Panc1 (cell line): ENCODE measurements at places on chromosomes 7 and 10.

- no peak for DNase-seq
These were observed 65.9 kb upstream of the KCND2 start for GRCh38 chr7:120207037-120207436.

DNA sequence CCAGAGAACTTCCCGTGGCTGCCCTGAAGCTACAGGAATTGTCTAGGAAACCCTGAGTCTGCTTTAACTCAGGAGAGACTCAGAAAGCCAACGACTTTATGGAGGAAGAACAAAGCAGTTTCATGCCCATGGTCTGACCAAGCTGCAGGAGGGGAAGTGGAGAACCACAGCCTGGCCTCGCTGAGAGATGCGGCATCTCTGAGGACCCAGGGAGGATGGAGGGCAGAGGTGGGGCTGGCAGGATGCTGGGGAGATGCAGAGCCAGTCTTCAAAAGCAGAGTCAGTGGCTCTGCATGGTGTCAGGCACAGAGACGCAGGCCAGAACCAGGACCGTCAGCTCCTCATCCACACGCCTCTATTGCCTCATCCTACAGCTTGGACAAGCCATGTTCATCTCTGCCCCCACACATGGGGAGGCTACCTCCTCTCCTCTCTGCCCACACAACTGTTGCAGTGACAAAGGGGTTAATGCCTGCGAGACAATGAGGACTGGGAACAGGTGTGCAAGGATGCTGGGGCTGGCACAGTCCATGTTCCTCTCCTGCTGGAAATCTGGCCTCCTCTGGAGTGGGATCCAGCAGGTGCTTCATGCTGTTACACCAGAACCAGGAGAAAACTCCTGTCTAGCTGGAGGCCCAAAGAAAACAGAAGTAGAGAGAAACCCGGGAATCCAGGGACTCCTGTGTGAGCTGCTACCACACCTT is 267.0 kb downstream of the PLXNA4 start:
- DNase-seq: no peak

- no peak for DNase-seq
These were observed 129.5 kb downstream of the KLF6 start for GRCh38 chr10:3655528-3655927.

GRCh38 chr7:55087521-55087961 is 68.7 kb downstream of the EGFR start:
- no peak for DNase-seq

DNA sequence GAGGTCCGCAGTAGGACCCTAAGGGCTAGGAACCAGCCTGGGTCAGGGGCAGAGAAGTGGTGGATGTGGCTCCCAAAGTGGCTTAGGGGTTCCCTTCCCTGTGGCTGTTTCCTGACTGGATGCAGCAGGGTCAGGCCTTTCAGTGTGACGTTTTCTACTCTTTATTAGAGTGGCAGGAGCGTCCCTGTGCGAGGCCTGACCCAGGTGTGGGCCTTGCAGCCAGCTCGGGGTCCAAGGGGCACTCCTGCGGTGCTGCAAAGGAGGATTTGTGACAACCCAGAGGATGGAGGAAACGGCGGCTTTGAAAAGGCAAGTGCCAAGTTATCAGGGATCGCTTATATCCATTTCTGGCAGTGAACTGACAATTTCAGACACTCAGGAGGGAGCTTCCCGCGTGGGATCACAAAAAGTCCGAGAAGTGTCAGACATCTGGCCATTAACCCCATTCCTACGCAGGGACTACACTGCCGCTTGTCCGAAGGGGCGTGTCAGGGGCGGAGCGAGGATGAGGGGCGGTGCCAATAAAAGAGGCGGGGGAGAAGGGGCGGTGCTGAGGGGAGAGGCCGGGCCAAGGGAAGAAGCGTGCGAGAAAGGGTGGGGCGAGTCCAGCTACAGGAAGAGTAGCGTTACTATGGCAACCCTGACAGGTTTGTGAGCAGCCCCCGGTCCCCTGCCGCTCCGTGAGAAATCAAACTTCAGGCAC is 98.8 kb upstream of the ZNF722 start:
- DNase-seq: no peak

DNA sequence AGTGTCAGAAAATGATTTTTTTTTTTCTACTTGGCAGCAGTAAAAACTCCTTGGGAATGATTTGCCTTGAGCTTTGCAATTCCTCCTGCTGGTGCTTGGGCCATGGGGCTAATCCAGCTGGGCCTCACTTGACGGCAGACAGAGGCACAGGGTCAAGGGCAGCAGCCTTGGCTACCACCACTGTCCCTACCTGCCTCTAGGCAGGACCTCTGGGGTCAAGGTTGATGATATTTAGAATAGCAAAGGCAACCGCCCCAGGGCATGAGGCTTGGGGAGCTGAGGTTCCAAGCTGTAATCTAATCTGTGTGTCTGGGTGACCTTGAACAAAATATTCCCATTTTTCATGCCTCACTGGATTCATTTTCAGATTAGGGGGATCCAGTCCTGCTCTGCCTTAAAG is 327.4 kb downstream of the PLXNA4 start:
- no peak for DNase-seq

DNA sequence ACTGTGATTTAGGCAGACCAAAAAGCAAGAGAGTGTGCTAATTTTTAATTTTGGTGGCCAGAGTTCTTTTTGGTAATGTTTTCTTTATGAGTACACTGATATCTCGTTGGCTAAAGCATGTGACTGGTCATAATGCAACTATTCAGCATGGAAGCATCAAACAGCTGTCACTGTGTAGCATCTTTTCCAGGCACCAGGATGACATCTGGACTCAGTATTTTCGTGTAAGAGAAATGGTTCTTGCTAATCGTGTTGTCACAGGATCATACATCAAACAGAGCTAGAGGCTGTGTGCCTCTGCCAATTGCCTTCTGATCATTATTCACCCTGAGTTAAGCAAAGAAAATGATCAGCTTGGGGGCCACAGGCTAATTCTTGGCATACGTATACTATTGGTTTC is 118.9 kb downstream of the SND1 start:
- DNase-seq: no peak

GRCh38 chr10:16987976-16988610 is 141.5 kb downstream of the CUBN start:
- no peak for DNase-seq

GRCh38 chr7:20407585-20408466 is 77.1 kb downstream of the ITGB8 start:
- DNase-seq: no peak

GRCh38 chr7:300546-301290 is 10.7 kb downstream of the FOXL3 start:
- DNase-seq: no peak

DNA sequence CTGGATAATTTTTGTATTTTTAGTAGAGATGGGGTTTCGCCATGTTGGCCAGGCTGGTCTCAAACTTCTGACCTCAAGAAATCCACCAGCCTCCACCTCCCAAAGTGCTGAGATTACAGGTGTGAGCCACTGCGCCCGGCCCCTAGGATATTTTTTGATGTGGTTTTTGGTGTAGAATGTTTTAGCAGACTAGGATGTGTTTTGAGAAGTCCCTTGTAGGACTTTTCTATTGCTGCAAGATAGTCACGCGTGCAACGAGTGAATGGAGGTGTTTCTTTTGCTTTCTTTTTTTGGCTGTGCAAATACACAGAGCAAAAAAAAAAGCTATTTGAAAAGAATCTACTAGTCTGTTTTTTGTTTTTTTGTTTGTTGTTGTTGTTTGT is 29.8 kb upstream of the KLF6 start:
- no peak for DNase-seq

- DNase-seq: no peak
These were observed 119.4 kb downstream of the GNAT3 start for GRCh38 chr7:80392229-80393169.
